ENCODE measurements at places on chromosomes 13 and 19.

GRCh38 chr19:34448191-34448590, 20.0 kb downstream of the UBA2 start:
- no peak for DNase-seq

- no peak for DNase-seq
These were observed 158.4 kb upstream of the FNDC3A start for GRCh38 chr13:48817166-48817802.

DNA sequence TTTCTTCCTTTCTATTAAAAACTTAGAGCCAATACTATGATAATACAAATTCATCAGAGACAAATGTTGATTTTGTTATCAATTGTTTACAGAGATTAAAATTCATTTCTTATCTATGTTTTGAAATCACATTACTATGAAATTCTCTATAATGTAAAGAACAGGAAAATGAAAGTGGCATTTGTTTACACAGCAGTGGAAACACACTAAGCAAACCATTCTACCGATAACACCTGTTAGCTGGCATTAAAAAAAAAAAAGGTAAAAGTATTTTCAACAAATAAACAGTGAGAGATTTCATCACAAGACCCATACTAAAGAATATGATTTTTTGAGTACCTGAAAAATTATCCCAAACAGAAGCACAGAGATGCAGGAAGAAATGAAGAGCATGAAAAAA, 4.8 kb upstream of the CCDC70 start:
- no peak for DNase-seq

DNA sequence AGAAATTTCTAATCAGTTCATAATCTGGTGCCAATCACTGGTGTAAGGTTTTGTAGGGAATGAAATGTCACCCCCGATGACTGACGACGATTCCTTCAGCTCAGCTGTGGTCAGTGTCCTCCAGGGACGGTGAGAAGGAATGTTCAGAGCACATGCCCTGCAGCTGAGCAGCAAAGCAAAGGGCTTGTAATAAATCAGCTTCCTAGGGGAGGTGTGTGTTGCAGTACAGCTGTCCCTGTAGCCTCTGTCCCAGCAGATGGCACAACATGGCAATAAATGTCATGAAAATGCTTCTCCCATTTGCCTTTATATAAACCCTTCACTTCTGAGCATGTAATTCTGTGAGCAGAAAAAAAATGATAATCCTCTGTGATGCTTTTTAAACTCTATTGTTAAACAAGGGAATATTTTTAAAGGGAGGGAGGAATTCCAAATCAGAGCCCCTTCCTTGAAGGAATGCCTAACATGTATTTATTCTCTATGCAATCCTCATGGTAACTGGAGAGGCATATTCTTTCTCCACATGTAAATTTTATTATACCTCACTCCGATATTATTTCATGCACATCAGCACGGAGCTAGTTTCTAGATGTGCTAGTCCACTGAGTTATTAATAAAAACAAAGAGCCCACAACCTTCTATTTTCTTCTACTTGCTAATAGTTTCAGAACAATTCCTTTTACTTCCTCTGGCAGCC, 102.5 kb downstream of the FAM216B start:
- DNase-seq = no peak

DNA sequence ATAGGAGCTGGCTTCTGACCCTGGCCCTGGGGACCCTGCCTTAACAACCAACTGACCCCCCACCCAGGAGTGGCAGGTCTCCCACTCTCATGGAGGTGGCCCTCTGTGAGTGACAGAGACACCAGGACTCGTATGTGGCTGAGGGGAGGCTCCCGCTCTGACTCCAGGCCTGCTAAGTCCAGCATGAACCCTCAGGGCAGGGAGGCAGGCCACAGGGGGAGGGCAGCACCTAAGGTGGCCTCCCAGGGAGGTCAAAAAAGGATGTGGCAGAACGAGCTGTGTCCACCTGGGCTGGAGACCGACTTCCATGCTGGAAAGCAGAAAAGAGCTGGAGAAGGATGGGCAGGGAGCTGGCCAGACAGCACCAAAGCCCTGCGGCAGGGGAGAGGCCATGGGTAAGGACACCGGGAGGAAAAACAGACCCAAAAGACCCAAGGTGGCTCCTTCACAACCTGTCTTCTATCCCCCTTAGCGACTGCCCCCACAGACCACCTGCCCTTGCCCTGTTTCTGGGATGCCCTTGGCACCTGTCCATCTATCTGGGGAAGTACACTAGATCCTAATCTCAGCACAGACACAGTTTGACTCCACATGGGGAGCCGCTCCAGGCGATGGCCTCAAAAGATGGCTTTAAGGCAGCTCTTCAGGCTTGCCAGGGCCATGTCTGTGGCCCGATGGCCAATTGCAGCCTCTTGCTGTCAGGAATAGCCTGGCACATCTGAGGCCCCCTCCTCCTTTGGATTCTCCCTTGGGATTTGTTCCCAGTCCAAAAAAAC, 10.5 kb upstream of the SLC35E1 start:
- no peak for DNase-seq

GRCh38 chr13:83086088-83086487, 796.2 kb downstream of the SLITRK1 start:
- DNase-seq = no peak

DNA sequence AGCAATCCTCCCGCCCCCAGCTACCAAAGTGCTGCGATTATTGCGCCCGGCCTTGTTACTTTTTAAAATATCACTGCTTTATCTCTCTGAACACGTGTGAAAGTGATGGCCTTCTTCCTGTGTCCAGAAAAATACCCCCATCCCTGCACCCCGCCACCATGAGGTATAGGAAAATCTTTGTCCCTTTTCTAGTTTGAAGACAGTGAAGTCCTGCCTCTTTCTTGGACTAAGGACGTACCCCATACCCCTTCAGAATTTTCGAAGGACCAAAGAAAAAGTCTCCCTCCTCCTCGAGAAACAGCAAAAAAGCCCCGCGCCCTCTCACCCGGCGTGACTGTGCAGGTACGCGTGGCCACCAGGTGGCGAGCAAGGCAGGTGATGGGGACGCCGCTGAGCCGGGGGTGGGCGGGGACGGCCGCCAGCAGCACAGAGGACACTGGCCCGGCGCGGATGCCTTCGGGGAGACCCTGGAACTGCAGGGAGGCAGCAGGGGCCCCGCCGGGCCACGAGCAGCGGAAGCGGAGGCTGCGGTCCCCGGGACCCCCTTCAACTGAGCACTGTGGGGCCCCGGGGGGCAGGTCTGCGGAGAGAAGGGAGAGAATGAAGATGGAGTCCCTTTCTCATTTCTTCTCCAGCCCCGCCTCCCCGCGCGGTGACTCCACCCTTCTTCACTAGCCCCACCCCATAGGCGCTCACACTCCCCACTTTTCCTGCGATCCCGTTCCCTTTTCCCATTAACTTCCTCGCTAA, 3.2 kb downstream of the VSIG10L start:
- DNase-seq = peak; percentile 70

DNA sequence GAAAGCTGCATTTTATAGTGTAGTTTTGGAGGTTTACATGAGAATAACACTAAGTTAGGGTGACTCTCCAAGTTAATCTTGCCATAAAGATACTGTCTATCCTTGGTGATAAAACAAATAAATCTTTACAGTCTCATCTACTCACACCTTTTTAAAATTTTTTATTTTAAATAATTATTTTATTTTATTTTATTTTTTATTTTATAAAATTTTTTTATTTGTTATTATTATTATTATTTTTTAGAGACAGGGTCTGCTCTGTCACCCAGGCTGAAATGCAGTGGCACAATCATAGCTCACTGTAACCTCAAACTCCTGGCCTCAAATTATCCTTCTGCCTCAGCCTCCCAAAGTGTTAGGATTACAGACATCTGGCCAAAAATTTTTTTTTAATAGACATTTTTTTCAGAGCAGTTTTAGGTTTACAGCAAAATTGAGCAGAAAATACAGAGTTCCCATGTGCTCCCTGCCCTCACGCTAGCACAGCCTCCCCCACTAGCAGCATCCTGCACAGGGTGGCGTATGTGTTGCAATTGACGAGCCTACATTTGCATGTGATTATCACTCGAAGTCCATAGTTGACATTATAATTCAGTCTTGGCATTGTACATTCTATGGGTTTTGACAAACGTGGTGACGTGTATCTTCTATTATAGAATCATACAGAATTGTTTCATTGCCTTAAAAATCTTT, 41.0 kb downstream of the RASL11A start:
- DNase-seq = no peak

- no peak for DNase-seq
These were observed 246.1 kb downstream of the DCT start for GRCh38 chr13:94233401-94233800.

DNA sequence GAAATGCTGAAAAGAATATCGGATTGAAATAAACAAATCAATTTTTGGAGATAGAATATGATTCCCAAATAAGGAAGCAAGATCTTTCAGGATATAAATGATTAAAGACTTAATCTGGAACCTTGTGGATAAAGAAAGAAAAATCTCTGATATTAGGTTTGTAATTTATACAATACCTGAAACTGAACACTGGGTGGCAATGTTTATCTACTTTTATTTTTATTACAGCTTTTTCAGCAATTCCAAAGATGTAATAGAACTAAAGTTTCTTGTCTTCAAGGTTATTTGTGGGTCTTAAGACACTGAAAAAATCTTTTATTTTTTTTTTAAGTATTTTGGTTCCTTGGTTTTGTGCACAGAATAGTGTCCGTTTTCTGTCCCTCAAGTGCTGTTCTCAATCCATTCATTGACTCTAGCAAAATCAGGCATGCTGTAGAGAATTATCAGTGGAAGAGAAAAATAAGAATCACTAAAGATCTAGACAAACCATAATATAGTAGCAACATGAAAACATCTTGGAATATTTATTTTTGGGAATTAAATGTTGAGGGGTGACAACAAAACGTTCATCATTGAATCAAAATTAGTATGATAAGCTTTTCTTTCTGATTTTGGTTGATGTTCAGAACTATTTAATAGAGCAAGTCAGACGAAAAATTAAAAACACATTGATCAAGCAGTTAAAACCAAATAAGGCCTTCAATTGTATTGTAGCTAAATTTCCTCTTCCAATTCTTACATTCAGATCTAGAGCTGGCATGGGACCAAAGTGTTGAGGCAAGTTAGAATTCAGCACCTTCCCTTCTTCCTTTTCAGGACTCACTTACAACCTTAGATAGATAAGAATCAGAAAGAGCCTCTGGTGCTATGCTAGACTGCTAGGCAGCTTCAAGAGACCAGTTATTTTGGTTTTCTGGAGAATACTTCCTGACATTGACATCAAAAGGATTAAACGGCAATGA, 704.4 kb upstream of the PCDH20 start:
- DNase-seq = peak; percentile 44

- peak; percentile 46 for DNase-seq
These were observed 965 bp downstream of the TTC9B start for GRCh38 chr19:40217027-40217810.

DNA sequence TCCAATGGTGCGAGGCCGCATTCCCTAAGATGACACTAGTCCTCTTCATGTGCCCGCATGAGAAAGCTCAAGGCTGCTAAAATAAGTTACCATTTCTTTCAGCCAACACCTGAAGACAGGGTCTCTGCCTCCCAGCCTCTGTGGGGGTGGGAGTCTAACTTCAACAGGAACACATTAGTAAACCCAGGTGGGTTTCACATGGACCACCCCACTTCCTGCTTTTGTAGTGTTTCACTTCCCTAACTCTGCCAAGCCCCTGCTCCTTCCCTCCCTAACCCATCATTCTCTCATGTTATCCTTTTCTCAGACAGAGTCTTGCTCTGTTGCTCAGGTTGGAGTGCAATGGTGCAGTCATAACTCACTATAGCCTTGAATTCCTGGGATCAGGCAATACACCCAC, 783.6 kb downstream of the UQCRFS1 start:
- no peak for DNase-seq

DNA sequence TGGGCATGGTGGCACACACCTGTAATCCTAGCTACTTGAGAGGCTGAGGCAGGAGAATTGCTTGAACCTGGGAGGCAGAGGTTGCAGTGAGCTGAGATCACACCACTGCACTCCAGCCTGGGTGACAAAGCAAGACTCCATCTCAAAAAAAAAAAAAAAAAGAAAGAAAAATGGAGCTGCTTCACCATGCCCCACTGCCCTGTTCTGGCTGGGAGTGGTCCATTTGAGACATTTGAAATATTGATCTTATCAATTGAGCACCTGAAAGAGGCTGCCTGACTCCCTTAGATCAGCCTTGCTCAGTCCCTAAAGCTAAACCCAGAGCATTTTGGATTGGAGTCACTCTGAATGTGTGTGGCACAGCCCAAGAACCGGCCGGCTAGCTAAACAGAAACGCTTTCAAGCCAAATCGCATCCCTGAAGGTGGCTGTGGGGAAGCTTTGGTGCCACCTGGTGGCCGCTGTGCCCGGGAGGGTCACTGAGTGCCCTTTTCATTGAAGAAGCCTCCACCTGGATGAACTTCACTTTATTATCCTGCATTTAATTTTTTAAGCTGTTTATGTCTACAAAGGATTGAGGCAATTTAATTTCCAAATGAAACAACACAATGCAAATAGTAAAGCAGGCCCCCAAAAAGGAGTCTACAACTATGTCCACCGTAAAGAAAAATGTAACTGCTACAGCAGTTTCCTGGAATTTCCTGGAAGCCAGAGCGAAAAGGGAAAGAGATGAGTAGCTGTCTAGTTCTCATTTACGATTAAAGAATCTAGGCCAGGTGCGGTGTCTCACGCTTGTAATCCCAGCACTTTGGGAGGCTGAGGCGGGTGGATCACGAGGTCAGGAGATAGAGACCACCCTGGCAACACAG, 53.1 kb upstream of the SERPINE3 start:
- peak; percentile 57 for DNase-seq

- no peak for DNase-seq
These were observed 13.9 kb upstream of the DNAJC15 start for GRCh38 chr13:43009506-43009905.

- no peak for DNase-seq
These were observed 304.7 kb downstream of the ENOX1 start for GRCh38 chr13:43482026-43482425.

DNA sequence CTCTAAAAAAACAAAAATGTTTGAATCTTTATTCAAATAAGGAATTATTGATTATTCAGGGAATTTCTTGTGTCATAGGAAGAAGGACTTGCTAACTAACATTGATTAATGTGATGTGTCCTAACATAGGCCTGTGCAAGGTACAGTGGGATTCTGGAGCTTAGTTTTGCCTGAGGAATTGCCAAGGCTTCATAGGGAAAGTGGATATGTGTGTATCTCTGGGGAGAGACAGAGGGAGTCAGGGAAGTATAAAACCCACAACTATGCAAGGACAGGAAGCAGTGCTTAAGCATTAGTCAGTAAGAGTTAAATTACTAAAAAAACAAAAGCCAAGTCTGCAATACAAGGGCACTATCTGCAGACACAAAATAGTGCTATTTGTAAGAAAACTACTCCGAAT, 59.6 kb downstream of the WDFY2 start:
- no peak for DNase-seq
